ENCODE measurements at places on chromosomes 6 and 20. TPM values are rescaled to one million over a fixed set of nuclear protein-coding genes. Genes with fewer than 3 reads are reported as not detected.

The CPNE5 gene
- not detected for total RNA-seq

The PEDS1 gene
- total RNA-seq, result 24.0 TPM

The TSBP1 gene
- not detected for total RNA-seq

The C6orf58 gene
- total RNA-seq, result not detected

The RHAG gene
- total RNA-seq, result not detected

The ULBP2 gene
- total RNA-seq, result 7.2 TPM

- H3K4me3 ChIP-seq, result 0 out of 2 replicates have a peak overlapping the region, but pooled peaks have one; percentile 0
- no peaks in the 10 kb centered on the region for H3K36me3 ChIP-seq
- H3K4me1 ChIP-seq, result peaks cover 4% of the 10 kb centered on the region
- peak overlapping the region; percentile 74 for H3K27ac ChIP-seq
Measured at GRCh38 chr6:113564371-113565171, 292.6 kb upstream of the MARCKS start.

DNA sequence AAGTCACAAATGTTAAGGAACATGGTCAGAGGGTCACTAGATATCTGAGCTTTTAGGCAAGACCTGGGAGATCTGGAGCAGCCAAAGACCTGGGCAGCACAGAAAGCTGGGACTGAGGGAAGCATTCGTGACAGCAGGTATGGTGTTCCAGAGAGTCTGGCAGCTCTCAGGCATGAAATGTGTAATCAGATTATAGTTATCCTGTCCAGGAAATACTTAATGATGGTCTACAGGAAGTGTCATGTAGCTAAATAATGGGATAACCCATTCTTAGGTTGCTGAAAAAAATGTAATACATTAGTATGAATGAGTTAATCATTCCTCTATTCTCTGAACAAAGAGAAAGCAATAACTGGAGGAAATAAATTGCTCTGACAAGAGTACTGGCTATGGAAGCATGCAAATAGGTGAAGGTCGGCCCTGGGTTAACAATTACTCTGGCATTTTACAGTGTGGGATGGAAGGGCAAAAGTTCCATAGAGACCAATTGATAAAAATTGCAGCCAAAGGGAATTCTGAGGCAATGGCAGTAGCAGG, 740.5 kb downstream of the CBLN4 start:
- H3K27me3 ChIP-seq, result no peaks in the 10 kb centered on the region
- H3K4me3 ChIP-seq, result no peak overlapping the region
- no peak overlapping the region for H3K27ac ChIP-seq
- no peaks in the 10 kb centered on the region for H3K36me3 ChIP-seq

DNA sequence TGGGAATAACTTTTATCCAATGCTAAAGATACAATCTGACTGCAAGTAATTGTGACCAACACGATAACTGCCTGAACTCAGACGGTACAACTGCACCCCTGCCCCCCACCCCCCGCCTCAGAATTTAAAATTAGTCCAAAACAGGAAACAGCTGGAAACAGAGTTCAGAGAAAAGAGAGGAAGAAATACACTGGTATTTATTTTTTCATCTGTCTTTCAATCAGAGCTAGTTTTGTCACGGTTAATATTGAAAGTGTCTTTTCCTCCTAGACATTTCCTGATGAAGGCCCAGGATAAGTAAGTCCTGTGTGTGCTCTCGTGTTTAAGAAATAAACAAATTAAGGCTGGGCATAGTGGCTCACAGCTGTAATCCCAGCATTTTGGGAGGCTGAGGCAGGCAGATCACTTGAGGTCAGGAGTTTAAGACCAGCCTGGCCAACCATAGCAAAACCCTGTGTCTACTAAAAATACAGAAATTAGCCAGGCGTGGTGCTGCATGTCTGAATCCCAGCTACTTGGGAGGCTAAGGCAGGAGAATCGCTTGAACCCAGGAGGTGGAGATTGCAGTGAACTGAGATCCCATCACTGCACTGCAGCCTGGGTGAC, 21.5 kb downstream of the ACSS1 start:
- peaks cover 7% of the 10 kb centered on the region for H3K4me1 ChIP-seq
- no peak overlapping the region for H3K27ac ChIP-seq
- no peaks in the 10 kb centered on the region for H3K36me3 ChIP-seq
- peaks cover 3% of the 10 kb centered on the region for H3K27me3 ChIP-seq
- DNase-seq, result no peak

- H3K36me3 ChIP-seq, result no peaks in the 10 kb centered on the region
- H3K27me3 ChIP-seq, result no peaks in the 10 kb centered on the region
- peaks cover 13% of the 10 kb centered on the region for H3K4me1 ChIP-seq
- peak overlapping the region; percentile 61 for H3K27ac ChIP-seq
- DNase-seq, result no peak
Measured at GRCh38 chr20:54131675-54132611, 41.8 kb downstream of the CYP24A1 start.

- peak; percentile 70 for DNase-seq
- H3K4me3 ChIP-seq, result no peak overlapping the region
- peaks cover 6% of the 10 kb centered on the region for H3K36me3 ChIP-seq
- H3K27ac ChIP-seq, result no peak overlapping the region
- H3K4me1 ChIP-seq, result peaks cover 5% of the 10 kb centered on the region
- no peaks in the 10 kb centered on the region for H3K27me3 ChIP-seq
Measured at GRCh38 chr20:62382306-62383198, 4.4 kb upstream of the RPS21 start.

DNA sequence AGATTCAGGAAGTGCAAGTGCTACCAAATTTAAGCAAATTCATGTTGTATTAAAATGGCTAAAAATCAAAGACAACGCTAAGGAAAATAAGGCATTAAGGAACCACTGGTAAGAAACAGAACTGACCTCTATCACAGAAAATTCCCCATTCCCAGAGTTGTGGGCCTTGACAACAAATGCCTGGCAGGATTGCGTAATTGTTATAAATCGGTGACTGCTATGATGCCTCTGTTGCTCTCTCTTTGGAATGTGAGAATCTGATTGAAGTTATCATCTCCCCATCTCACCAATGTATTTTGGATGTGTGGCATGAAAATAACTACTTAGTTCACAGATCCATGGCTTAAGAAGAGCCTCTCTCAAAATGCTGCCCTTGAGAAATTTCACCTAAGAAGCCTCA, 257.3 kb downstream of the OGFRL1 start:
- no peak overlapping the region for H3K4me3 ChIP-seq
- no peak for DNase-seq
- H3K27ac ChIP-seq, result no peak overlapping the region
- H3K27me3 ChIP-seq, result no peaks in the 10 kb centered on the region
- no peaks in the 10 kb centered on the region for H3K36me3 ChIP-seq

- H3K4me3 ChIP-seq, result no peak overlapping the region
- DNase-seq, result peak; percentile 41
- no peaks in the 10 kb centered on the region for H3K4me1 ChIP-seq
- no peak overlapping the region for H3K27ac ChIP-seq
- no peaks in the 10 kb centered on the region for H3K36me3 ChIP-seq
- H3K27me3 ChIP-seq, result no peaks in the 10 kb centered on the region
Measured at GRCh38 chr6:135782546-135782945, 69.0 kb upstream of the PDE7B start.

- no peaks in the 10 kb centered on the region for H3K36me3 ChIP-seq
- H3K27ac ChIP-seq, result no peak overlapping the region
Measured at GRCh38 chr20:61935926-61936700, 129.6 kb downstream of the TAF4 start.

DNA sequence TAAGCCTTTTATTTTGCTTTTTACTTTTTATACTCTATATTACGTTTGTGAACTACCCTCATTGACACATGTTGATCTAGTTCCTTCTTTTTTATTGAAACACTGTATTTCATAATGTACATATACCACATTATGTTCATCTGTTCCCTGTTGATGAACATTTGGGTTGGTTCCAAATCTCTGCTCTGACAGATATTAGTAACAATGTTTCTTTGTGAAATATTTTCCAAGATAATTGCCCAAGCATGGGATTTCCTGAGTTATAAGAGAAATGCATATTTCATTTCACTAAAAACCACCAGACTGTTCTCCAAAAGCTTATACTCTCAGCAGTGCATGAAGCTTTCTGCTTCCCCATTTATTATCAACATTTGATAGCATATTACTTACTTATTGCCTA, 44.2 kb upstream of the TNFRSF21 start:
- no peak overlapping the region for H3K4me3 ChIP-seq
- no peak for DNase-seq
- peaks cover 3% of the 10 kb centered on the region for H3K27me3 ChIP-seq

DNA sequence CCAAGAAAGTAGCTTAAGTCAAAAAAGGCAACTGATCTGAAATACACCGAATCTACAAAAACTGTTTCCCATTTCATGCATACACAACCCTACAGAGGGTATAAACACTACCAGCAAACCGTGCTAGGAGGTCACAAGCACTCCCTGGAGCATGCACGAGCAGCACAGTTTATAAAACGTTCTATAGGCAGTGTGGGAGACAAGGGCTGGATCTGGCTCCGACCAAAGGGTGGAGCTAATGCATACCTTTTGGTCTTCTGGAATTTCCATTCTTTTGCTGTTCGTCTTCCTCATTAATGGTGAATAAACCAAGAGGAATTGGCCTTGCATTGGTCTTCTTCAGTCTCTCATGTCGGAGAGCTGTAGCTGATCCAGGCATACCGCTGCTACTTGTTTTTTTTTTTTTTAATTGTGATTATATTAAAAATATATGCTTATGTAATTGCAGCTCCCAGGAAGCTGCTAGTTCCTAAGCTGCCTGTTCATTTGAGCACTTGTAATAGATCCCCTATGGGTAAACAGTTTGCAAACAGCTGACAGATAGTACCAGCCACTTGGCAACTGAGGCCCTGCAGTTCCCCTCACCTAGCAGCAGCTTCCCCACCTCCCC, 24.5 kb downstream of the MAP7 start:
- no peak for DNase-seq
- H3K27me3 ChIP-seq, result peaks cover 10% of the 10 kb centered on the region
- no peak overlapping the region for H3K27ac ChIP-seq

DNA sequence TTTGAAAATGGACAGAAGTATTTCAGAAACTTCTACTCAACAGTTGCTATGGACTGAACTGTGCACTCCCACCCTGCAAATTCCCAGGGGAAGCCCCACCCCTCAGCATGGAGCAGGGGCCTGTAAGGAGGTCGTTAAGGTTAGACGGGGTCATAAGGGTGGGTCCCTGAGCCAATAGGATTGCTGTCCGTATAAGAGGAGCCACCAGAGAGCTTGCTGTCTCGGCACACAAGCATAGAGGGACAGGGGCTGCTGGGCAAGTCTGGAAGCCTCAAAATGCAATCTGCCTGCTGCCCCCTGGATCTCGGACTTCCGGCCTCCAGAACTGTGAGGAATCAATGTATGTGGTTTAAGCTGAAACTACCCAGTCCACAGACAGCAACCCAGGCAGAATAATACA, 37.4 kb upstream of the AFDN start:
- DNase-seq, result no peak
- H3K36me3 ChIP-seq, result no peaks in the 10 kb centered on the region

DNA sequence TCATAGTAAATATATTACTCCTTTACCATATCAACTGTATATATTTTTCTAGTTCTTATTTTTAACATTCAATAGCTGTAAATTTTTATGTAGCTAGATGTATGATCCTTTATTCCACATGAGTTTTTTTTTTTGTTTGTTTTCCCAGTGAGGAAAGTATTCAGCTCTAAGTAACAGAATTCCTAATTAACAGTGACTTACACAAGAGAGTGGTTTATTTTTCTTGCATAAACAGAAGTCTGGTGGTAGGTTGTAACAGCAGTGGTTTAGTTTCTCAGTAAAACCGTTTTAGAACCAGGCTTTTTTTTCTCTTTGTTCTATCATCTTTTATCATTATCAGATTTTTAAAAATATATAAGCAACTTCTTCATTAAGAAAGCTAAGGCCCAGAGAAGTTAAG, 116.9 kb upstream of the FLRT3 start:
- no peaks in the 10 kb centered on the region for H3K36me3 ChIP-seq
- DNase-seq, result peak; percentile 55
- peaks cover 2% of the 10 kb centered on the region for H3K4me1 ChIP-seq
- H3K27ac ChIP-seq, result no peak overlapping the region

DNA sequence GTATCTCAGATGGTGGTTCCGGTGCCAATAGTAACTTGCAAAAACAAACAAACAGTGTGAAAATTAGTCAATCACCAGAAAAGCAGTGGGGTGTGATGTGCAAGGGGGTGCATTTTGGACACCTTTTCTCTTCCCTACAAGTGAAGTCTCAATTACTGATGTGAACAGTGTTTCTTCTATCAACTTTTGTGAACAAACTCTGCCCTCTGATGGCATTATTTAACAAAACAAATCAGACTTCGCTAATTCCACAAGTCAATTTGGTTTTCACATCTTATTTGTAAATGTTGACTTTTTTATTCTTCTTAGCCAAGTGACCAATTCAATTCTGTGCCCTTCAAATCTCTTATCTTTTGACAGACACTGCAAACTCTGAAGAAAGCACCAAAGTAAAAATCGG, 212.2 kb downstream of the UST start:
- no peaks in the 10 kb centered on the region for H3K36me3 ChIP-seq
- H3K27me3 ChIP-seq, result no peaks in the 10 kb centered on the region
- H3K4me3 ChIP-seq, result no peak overlapping the region

DNA sequence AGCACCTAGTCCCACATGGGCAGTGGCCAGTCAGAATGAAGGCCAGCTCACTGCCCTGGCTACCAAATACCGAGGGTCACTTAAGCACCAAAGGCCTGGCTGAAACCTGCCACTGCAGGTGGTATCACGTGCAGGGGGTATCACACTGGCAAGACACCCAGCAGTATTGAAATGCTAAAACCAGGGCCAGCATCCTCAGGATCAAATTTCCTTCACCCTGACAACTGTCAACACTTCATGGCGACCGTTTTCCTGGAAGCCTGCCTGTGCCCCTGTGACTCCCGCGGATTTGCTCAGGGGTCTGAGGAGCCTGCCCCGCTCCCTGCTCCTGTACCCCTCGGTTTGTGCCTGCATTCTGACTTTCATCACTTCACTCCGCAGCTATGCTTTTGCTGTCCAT, 151.1 kb downstream of the TTLL2 start:
- H3K27me3 ChIP-seq, result no peaks in the 10 kb centered on the region
- no peak overlapping the region for H3K27ac ChIP-seq
- H3K36me3 ChIP-seq, result no peaks in the 10 kb centered on the region
- H3K4me1 ChIP-seq, result no peaks in the 10 kb centered on the region
- no peak for DNase-seq

- peak; percentile 71 for DNase-seq
- no peaks in the 10 kb centered on the region for H3K27me3 ChIP-seq
- peaks cover 20% of the 10 kb centered on the region for H3K4me1 ChIP-seq
- peak overlapping the region; percentile 98 for H3K27ac ChIP-seq
- no peaks in the 10 kb centered on the region for H3K36me3 ChIP-seq
- H3K4me3 ChIP-seq, result no peak overlapping the region
Measured at GRCh38 chr20:53769041-53769440, 175.4 kb upstream of the ZNF217 start.

DNA sequence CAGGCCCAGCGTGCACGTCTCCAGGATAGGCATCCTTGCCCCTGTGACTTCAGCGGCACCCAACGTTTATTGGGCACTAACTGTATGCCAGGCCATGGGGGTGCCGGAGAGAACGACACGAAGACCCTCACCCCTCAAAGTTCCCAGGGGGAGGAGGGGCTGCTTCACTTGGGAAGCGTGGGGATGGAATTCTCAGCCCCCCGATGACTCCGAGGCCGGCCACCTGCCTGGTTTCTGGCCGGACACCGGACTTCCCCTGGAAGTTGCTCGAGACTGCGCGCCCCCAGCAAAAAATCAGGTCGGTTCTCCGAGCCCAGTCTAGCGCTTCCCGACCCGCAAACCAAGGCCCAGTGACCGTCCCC, 275 bp upstream of the MAVS start:
- H3K27ac ChIP-seq, result peak overlapping the region; percentile 83
- peaks cover 8% of the 10 kb centered on the region for H3K4me1 ChIP-seq
- peak overlapping the region; percentile 82 for H3K4me3 ChIP-seq
- no peaks in the 10 kb centered on the region for H3K27me3 ChIP-seq
- H3K36me3 ChIP-seq, result peaks cover 4% of the 10 kb centered on the region

GRCh38 chr6:87803791-87804190, 101.8 kb upstream of the AKIRIN2 start:
- H3K27me3 ChIP-seq, result peaks cover 2% of the 10 kb centered on the region
- H3K27ac ChIP-seq, result no peak overlapping the region
- no peaks in the 10 kb centered on the region for H3K4me1 ChIP-seq
- no peak overlapping the region for H3K4me3 ChIP-seq
- no peak for DNase-seq

Data from IMR-90 (cell line).